C1 segment of cervical spinal cord (tissue), 14 donors: ENCODE measurements at places on chromosomes 1 and 21.

DNA sequence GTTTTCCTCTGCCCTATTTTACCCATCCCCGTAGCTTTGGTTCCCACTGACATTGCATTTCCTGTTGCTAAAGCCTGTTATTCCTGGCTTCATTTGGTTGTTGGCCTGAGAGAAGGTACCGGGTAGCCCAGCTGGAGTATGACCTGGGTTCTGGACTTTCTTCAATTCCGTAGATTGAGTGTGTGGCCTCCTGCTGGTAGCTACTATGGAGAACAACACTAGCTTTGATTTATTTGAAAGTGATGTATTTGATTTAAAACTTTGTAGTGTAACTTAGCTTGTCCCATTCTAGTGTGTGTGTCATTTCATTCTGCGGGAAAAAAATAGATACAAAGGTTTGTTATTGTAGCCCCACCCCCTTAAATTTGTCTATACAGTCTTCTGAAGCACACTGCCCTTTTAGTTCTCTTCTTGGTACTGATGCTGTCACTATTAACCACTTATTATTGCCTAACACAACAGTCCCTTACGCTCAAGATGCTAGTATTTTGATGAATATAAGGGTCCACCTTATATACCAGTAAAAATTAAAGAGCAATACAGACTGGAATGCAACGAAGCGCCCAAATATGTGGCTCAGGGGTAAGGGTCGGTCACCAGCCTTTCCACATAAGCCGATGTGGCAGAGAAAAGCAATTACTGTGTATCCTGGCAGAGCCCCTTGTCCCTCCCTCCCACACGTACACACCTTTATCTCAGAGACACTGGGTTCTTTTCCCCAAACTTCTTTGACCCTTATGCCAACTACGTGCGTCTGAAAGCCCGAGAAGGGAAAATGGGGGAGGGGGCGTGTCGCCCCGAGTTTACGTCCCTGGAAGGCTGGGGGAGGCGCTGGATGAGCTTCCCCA is 643 bp upstream of the MOV10 start:
- no peak for DNase-seq

DNA sequence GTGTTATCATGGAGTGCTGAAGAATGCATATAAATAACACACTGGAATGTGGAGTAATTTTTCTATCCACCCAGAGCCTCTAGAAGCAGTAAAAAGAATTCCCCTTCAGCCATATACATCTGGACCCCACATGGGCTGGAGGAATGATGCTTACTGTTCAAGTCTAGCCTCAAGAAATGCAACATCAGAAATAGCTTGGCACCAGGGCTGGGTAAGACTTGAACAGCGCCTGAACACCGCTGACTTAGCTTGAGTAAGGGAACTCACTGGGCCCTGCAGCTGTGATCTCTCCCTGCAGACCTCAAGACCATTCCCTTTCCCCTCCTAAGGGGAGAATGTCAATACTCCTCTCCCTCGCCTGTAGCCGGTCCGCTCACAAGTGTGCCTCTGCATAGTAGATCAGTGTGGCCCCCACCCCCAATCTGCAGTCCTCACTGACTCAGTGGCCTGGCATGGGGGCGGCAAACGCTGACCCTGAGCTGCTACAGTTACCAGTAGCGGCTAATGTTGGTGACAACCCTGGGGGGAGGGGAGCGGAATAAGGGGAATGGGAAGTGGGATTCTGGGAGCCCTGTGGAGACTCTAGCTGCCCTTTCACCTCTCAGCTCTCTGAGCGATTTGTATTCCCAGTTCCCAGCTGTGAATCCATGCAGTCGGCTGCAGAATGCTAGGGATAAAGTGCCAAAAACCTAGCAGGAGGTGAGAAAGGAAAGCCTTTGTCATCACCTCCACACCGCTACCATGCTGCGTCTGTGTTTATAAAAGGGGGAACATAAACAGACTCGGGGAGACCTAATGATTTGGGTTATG is 483.9 kb downstream of the DISC1 start:
- DNase-seq: no peak

- DNase-seq: no peak
Observed at GRCh38 chr1:240342251-240342625, 250.6 kb downstream of the FMN2 start.

DNA sequence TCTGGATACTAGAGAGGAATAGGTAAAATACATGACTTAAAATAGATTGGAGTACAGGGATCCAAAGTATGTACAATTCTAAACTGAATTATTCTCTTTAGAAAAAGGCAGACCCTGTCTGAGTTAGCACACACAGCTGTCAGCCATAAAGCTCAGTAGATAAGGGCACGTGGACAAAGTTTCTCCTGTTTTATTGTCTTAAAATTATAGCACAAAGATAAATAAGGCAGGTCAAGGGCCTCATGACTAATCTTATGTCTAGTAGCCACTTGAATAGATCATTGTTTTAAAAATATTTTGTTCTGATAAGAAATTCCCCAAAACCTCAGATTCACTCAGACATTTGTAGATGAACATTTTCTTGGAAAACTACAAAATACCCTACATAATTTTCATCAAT is 205.2 kb downstream of the ZP4 start:
- DNase-seq: no peak

DNA sequence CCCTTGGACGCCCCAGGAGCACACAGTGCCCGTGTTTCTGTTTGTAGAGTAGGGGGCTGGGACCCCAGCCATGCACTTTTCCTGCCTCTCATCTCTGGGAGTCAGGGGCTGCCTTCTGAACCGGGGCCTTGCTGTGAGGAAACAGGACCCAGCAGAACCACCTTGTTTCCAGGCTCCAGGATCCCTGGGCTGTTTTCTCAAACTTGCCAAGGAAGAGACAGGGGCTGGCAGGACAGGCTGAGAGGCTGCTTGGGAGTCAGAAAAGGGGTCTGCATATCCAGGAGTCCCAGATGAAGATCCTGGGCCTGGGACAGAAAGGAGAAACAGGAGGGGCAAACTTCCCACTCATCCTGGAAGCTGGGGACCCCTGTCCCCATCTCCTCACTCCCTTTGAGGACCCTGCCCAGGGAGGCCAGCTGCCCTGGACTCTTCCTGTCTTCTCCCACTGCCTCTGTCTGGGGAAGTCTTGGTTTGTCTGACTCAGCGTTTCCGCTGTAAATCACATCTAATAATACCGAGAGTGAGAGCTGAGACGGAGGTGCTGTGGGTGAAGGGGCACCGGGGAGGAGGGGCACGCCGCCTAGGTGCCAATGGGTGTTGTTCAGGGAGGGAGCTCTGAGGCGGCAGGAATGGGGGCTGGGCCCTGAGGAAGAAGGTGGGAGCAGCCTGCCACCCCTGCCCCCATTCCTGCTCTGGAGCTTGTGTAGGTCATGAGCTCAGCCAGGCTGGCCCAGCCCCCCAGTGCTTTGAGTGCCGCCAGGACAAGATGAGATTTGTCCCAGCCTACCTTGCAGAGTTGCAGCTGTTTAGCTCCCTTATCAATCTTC is 16.7 kb downstream of the POU3F1 start:
- no peak for DNase-seq

DNA sequence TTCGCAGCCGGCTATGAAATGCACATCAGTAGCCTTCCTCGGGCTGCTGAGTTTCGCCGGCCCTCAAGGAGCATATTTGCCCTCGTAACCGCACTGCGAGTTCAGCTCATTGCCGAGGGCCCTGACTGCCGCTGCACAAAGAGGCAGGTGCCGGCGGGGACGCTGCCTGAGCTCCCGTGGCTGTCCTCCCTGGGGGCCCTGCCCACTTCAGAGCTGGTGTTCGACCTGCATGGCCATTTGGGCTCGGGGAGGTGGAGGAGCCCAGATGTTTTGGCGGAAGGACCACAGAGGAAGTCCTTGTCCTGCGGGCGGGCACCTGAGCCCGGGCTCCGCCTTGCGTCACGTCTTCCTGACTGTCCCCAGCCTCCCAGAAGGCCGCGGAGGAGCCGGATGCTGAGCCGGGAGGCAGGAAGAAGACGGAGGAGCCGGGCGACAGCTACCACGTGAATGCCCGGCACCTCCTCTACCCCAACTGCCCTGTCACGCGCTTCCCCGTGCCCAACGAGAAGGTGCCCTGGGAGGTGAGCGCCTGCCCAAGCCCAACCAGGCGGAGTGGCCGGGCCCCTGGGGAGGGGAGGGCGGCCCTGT is 29.9 kb upstream of the LRRC3 start:
- no peak for DNase-seq

DNA sequence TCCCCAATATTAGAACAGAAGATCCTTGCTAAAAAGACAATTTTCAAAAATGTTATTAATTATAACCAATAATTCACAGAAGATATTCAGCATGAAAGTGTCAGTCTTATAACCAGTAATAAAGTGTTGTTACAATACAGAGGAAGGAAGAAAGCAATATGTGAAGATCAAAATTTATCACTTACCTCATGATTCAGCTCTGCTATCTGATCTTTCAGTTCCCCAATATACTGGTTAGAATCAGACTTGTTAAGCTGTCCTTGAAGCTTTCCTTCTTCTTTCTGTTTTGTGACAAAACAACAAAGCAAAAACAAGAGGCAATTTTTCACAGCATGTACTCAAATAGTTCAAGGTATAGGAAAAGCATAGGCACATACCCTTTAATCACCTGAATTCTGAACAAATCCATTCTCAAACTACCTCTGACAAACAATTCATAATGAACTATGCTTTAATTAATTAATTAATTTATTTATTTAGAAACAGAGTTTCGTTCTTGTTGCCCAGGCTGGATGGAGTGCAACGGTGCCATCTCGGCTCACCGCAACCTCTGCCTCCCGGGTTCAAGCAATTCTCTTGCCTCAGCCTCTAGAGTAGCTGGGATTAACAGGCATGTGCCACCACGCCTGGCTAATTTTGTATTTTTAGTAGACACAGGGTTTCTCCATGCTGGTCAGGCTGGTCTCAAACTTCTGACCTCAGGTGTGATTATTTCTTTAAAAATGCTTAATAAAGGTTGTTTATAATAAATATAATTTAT is 76.9 kb upstream of the GFI1 start:
- DNase-seq: no peak

DNA sequence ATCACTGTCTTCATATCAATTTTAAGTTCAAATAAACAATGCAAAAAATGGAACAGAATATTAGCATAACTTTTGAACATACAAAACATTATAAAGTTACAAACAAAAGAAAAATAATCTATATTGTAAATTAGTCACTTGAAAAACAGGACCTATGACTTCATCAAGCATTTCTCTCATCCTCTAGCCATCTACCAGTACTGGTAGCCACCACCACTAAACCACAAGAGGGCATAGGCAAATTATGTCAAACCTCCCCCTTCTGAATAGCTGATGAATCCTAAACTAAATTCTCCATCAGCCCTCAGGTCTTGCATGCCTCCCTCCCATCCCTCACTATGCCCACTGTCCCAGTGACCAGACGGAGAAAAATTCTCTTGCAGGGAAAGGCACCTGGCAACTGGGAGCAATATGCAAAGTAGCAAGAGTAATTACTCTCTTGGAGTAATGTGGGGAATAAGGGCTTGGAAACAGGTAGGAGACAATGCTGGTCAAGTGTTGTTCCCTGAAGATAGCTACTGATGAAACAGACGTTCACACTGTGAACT is 37.1 kb downstream of the SSX2IP start:
- no peak for DNase-seq

GRCh38 chr1:118333601-118334210 is 148.7 kb upstream of the SPAG17 start:
- no peak for DNase-seq

GRCh38 chr21:14080040-14080763 is 130.6 kb downstream of the LIPI start:
- DNase-seq: no peak

DNA sequence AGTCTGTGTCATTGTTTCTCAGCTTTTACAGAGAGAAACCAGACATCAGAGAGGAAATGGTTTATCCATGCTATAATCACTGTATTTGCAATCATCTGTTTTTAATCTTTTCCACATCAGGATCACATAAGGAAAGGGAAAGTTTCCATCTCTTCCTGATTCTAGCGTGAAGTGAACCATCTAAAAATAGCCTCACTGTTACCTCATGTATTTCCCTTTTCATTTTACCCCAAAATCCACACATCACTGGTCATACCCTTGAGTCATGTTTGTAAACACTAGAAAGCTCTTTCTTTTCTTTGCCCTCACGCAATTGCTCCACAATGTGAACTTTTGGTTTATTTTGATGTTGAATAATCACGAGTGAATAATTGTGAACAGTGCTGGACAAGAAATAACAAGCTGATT is 146.0 kb downstream of the PLA2G4A start:
- no peak for DNase-seq

- no peak for DNase-seq
Observed at GRCh38 chr1:197526736-197527371, 248.4 kb downstream of the DENND1B start.

DNA sequence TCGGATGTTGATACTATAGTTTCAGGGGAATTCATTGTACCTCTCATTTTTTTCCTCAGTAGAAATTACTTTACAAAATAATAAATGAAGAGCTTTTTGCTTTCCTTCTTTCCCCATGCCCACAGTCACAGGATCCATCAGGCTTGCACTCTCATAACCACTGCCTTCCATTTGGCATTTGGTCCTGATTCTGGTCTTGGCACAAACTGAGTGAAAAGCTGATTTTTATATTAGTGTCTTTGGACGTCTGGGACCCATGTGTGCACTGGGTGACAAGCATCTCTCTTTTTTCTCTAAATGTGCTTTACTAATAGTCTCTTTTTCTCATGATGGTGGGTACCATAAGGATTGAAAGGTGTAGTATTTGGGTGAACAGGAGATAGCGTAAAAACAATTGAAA is 2.8 kb downstream of the ELAVL4 start:
- DNase-seq: no peak

GRCh38 chr1:25562101-25562927 is 18.9 kb downstream of the LDLRAP1 start:
- no peak for DNase-seq

DNA sequence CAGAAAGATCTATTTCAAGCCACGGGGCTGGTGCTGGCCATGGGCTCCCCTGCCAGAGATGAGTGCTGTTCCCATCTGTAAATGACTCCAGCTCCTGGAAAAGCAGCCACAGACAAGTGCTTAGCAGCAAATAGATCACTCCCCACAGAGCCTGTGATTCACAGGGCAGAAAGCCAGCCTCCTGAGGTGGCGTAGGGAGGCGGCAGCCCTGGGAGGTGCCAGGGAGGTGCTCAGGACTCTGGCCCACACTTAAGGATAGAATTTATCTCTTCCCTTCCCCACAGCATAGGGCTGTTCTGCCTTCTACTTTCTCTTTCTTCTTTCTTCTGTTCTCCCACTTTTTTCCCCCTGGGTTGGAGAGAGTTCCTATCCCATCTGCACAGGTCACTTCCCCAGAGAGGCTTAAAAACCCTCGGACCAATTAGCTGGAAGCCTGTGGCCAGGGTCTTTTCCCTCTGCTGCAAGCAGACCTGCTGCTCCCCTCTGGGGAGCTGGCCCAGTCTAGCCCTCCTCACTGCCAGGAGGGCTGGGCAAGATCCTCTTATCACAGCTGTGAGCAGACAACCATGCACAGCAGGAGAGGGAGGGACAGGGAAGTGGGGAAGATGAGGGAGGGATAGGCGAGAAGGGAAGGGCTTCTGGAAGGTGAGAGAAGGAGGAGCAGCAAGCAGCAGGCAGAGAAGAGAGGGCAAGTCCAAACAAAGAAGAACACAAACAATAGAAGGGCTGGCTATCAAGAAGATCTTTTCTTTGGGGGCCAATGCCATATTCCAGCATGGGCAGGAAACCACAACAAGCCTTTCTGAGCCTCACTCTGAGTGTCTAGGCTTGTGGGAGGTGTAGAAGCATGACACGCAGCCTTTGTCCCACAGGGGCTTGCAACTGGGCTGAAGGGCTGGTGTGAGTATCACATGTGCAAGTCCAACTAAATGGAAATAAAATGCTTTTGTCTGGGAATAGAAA is 41.0 kb downstream of the KCND3 start:
- no peak for DNase-seq
